ENCODE measurements at places on chromosomes 12 and 14. TPM values are rescaled to one million over a fixed set of nuclear protein-coding genes. Genes with fewer than 3 reads are reported as not detected.

The SSTR1 gene
- total RNA-seq = not detected

The NCKAP5L gene
- 9.1 TPM for total RNA-seq

The BMP4 gene
- not detected for total RNA-seq

The KRT78 gene
- not detected for total RNA-seq

The SRGAP1 gene
- total RNA-seq = 1.1 TPM

GRCh38 chr12:19085090-19085489 lies 44.4 kb upstream of the PLEKHA5 start:
- no peak for DNase-seq
- H3K4me3 ChIP-seq = no peak overlapping the region
- H3K27me3 ChIP-seq = no peaks in the 10 kb centered on the region
- no peaks in the 10 kb centered on the region for H3K36me3 ChIP-seq
- no peak overlapping the region for H3K27ac ChIP-seq
- H3K4me1 ChIP-seq = no peaks in the 10 kb centered on the region

GRCh38 chr12:2686280-2686646 lies 108.5 kb upstream of the FKBP4 start:
- H3K27ac ChIP-seq = no peak overlapping the region
- H3K27me3 ChIP-seq = peaks cover 3% of the 10 kb centered on the region
- H3K4me1 ChIP-seq = peaks cover 16% of the 10 kb centered on the region
- no peaks in the 10 kb centered on the region for H3K36me3 ChIP-seq
- no peak overlapping the region for H3K4me3 ChIP-seq

DNA sequence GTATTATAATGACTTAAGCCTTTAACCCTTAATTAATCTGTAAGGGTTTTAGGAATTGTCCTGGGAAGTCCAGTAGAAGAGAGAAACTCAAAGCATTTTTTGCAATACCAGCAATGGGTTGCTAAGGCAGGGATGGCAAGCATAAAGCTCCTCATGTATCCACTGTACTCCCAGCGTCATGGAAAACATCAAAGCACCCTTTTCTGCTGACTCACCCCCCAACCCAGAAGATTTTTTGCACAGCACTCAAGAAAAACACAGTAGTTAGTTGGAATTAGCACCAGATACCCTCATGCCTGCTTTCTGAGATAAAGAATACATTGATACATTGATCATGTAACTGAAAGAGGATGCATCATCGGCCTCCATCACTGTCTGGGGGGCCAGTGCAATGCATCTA lies 199.1 kb upstream of the CNOT2 start:
- DNase-seq = no peak
- H3K27ac ChIP-seq = no peak overlapping the region
- H3K4me1 ChIP-seq = no peaks in the 10 kb centered on the region
- no peaks in the 10 kb centered on the region for H3K36me3 ChIP-seq

- no peaks in the 10 kb centered on the region for H3K36me3 ChIP-seq
- DNase-seq = no peak
- no peak overlapping the region for H3K4me3 ChIP-seq
- H3K27me3 ChIP-seq = no peaks in the 10 kb centered on the region
These were observed 163.0 kb downstream of the NAV3 start for GRCh38 chr12:77993658-77994057.

DNA sequence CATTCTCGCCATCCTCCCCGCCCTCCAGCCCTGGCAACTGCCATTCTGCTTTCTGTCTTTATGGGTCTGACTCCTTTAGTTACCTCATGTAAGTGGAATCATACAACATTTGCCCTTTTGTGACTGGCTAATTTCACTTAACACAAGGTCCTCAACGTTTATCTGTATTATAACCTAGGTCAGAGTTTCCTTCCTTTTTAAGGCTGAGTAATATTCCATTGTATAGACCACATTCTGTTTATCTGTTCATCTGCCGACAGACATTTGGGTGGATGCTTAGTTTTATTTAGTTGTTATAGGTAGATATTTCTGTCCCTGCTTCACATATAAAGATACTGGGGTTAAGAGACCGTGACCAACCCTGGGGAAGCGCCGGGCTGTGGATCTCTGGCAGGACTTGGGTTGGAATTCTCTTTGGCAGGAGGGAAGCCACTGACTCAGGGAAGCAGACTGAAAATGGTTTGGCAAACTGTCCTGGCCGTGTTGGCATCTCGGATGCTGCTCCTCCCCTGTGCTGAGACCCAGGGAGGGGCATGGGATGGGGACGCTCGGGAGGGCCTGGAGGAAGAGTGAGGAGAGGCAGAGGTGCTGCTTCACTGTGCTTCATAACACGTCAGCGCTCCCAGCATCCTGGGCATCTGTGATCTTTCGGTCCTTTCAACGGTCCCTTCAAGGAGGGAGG lies 38.9 kb downstream of the TEAD4 start:
- no peak for DNase-seq
- H3K4me3 ChIP-seq = no peak overlapping the region
- no peak overlapping the region for H3K27ac ChIP-seq
- peaks cover 2% of the 10 kb centered on the region for H3K27me3 ChIP-seq
- no peaks in the 10 kb centered on the region for H3K36me3 ChIP-seq

DNA sequence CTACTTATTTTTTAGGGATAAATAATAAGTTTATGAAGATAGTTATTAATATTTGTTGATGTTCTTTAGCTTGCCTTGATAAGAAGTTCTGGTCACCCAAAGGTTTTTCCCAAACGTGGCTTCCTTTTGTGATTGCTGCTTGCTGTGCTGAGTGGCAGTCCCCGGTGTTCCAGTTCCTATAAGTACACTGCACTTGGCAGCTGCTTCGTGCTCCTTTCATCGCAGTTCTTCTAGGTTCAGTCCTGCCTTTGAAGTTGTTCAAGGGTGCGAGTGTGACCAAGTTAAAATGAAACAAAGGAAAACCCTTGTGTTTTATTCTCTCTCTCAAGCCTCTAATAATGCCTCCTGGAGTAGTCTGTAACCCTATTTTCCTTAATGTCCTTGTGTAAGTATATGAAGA lies 128.5 kb upstream of the ATF1 start:
- no peak for DNase-seq
- peaks cover 11% of the 10 kb centered on the region for H3K4me1 ChIP-seq
- H3K36me3 ChIP-seq = peaks cover 23% of the 10 kb centered on the region
- H3K27ac ChIP-seq = peak overlapping the region; percentile 21
- no peak overlapping the region for H3K4me3 ChIP-seq

DNA sequence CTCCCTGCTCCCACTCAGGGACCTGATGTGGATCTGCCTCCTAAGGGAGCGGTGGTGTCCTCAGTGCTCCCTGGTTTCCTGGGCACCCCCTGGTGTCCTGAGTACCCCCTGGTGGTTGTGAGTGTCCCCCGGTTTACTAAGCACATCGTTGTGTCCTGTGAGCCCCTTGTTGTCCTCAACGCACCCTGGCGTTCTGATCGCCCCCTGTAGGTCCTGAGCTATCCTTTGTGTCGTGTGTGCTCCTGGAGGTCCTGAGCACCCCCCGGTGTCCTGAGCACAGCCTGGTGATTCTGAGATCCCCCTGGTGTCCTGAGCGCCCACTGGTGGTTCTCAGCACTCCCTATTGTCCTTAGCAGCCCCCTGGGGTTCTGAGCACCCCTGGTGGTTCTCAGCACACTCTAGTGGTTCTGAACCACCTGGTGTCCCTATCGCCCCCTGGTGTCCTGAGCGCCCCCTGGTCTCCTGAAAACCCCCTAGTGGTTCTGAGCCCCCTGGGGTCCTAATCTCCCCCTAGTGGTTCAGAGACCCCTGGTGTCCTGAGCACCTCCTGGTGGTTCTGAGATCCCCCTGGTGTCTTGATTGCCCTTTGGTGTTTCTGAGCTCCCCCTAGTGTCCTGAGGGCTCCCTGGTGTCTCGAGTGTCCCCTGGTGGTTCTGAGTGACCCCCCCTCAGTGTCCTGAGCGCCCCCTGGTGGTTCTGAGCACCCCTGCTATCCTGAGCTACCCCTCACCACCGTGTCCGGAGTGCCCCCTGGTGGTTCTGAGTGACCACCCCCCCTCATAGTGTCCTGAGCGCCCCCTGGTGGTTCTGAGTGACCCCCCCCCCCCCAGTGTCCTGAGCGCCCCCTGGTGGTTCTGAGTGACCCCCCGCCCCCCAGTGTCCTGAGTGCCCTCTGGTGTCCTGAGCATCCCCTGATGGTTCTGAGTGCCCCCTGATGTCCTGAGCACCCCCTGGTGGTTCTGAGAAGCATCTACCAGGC lies 615.1 kb downstream of the TMEM121 start:
- H3K36me3 ChIP-seq = no peaks in the 10 kb centered on the region
- H3K4me1 ChIP-seq = no peaks in the 10 kb centered on the region
- no peak overlapping the region for H3K4me3 ChIP-seq
- no peak for DNase-seq

- H3K4me3 ChIP-seq = no peak overlapping the region
- H3K36me3 ChIP-seq = no peaks in the 10 kb centered on the region
- no peaks in the 10 kb centered on the region for H3K4me1 ChIP-seq
These were observed 409.9 kb upstream of the PDE3A start for GRCh38 chr12:19958389-19958788.

GRCh38 chr12:46219877-46220655 lies 48.8 kb downstream of the SLC38A1 start:
- no peaks in the 10 kb centered on the region for H3K27me3 ChIP-seq
- H3K4me1 ChIP-seq = peaks cover 97% of the 10 kb centered on the region
- peak overlapping the region; percentile 98 for H3K27ac ChIP-seq
- peak overlapping the region; percentile 11 for H3K4me3 ChIP-seq

- no peak for DNase-seq
- no peaks in the 10 kb centered on the region for H3K4me1 ChIP-seq
- H3K36me3 ChIP-seq = no peaks in the 10 kb centered on the region
- no peak overlapping the region for H3K4me3 ChIP-seq
- no peak overlapping the region for H3K27ac ChIP-seq
- no peaks in the 10 kb centered on the region for H3K27me3 ChIP-seq
These were observed 370.4 kb downstream of the NPAS3 start for GRCh38 chr14:33309106-33309505.

GRCh38 chr12:58086930-58087329 lies 145.6 kb downstream of the ATP23 start:
- no peak overlapping the region for H3K27ac ChIP-seq
- no peaks in the 10 kb centered on the region for H3K36me3 ChIP-seq
- DNase-seq = no peak
- peaks cover 2% of the 10 kb centered on the region for H3K27me3 ChIP-seq

DNA sequence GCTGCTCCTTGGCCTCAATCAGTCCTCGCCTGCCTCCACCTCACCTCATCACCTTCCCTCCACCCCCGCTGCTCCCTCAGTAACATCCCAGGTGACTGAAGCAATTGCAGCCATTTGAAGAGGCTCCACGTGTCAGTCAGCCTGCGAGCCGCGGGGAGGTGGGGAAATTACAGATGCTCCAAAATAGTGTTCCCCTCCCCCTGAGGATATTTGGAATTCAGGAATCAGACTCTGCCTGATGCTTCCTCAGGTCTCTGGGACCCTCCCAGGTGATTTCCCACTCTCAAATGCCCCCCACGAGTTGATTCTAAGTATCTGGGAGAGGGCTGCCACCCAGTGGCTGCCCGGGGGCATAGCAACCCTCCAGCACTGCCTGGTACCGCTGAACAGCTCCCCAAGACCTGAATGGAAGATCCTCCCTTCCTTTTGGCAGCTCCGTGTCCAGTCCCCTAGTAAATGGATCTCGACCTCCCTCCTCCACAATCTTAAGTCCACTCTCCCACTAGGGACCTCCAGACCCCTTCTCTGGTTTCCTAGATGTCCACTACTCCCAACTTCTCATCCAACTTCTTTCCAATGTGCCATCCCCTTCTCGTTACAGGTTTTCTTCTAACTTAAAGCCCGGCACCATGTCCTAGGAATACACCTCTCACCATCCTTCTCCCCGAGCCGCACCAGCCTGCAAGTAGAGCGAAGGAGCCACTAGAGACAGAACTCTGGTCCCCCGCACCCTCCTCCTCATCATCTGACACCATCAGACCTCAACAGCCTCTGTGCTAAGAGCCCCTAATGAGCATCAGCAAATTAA lies 1.4 kb upstream of the ASIC1 start:
- no peaks in the 10 kb centered on the region for H3K36me3 ChIP-seq
- peak; percentile 39 for DNase-seq

DNA sequence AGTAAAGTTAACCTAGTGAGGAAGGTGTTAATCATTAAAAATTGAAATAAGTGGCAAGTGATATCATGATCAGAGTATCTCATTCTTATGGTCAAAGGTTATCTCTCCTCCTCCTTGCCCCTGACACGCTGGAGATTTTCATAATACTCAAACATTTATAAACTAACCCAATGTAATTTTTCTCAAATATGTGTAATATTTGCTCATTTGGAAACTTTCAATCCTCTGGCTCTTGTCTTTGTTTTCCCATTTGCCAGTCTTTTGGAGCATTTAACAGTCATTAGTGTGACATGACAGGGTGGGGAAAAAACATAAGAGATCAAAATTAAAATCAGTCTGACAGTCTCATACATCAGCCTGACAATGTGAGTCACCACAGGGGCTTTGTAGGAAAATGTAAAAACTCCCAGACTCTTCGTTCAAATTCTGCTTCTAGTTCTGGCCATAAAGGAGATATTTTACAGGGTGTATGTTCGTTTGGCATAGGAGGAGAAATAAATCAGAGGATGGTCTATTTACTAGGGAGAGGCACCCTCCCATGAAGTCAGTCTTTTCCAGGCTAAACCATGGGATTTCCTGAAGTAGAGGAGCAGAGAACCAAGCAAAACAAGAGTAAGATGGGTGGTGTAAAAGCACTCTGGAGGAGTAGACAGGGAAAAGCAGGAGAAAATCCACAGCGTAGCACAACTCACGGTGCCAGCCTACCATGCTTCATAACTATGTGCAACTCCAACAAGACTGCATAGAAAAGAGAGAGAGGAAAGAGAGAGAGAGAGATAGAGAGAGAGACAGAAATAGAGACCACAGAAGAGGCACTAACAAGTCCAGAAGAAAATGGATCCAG lies 369.2 kb upstream of the PDE3A start:
- DNase-seq = no peak
- H3K4me3 ChIP-seq = no peak overlapping the region
- H3K27ac ChIP-seq = no peak overlapping the region
- no peaks in the 10 kb centered on the region for H3K4me1 ChIP-seq

DNA sequence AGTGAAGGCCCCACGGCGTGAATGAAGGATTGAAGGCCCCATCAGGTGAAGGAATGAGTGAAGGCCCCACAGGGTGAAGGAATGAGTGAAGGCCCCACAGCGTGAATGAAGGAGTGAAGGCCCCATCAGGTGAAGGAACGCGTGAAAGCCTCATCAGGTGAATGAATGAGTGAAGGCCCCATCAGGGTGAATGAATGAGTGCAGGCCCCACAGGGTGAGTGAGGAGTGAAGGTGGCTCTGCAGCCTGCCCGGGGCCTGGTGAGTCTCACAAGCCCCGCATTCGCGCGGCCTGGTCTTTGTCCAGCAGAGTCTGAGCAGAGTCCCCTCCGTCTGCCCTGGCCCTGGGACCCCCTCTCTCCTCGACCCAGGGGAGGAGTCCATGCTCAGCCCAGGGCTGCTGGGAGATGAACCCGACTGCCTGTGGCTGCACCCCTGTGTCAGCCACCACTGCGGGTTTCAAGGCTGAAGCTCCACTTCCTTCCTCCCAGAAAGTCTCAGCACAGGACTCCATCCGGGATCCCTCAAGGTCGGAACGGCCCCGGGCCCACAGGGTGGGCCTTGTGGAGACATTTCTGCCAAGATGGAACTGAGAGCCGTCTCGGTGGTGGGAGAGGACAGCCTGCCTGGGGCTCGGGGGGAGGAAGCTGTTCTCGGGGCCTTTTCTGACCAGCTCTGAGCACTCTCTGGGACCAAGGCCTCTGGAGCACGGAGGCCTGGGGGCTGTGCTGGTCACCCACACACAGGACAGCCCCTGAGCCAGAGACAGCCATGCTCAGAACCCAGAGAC lies 37.4 kb upstream of the TMEM179 start:
- H3K4me3 ChIP-seq = no peak overlapping the region
- peaks cover 3% of the 10 kb centered on the region for H3K27me3 ChIP-seq
- H3K36me3 ChIP-seq = no peaks in the 10 kb centered on the region
- no peak overlapping the region for H3K27ac ChIP-seq
